ENCODE measurements at places on chromosomes 12 and 14.
A peak's percentile ranks its signal among the peaks of the same experiment; 100 is the strongest.

GRCh38 chr14:50233951-50234250, 2.5 kb upstream of the SOS2 start:
- no peak for DNase-seq

- DNase-seq, result no peak
Observed at GRCh38 chr12:11855983-11856374, 206.5 kb downstream of the ETV6 start.

DNA sequence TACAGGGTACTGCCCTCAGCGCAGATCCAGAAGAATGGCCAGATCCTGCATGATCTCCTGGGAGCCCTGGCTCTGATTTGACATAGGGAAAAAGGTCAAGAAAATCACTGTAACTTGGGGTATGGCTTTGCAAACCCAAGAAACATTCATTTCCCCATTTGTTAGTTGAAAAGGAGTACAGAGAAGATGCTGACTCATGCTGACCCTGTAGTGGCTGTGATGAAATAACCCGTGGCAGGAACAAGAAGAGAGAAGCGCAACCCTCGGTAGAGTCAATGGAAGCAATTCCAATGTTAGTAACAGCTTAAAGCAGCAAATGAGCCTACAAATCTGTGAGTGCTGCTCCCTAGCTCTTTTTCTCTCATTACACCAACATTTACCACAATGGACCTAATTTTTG, 281.6 kb upstream of the NPAS3 start:
- DNase-seq, result peak; percentile 78

- no peak for DNase-seq
Observed at GRCh38 chr14:75969126-75969525, 12.7 kb downstream of the TGFB3 start.

DNA sequence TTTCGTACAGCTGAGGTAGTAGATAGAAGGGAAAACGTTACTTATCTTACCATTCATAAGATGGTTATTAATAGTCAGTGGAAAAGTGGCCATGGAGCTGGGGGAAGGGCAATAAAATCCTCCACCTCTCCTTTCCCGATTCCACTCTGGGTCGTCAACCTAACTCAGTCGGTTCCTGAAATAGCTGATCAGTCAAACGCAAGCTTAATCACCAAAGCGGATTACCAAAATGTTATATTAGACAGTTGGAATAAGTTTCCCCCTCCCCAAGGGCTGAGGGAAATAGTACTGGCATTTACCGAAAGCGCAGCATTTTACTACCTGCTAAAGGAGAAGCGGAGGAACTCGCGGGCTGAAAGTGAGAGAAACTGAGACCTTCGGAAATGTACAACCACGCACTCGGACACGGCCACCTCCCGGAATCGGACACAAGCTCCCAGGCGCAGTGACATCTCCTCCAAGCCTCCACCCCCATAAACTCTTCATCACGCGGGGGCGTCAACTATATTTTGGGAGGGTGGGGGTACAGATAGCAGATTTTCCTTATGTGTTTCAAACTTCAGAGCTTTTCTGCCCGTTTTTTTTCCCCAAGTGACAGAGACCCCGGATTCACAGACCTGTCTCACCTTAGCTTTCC, 1.2 kb downstream of the PPM1H start:
- peak; percentile 57 for DNase-seq

GRCh38 chr12:114440270-114441038, 34.5 kb upstream of the TBX5 start:
- DNase-seq, result no peak

DNA sequence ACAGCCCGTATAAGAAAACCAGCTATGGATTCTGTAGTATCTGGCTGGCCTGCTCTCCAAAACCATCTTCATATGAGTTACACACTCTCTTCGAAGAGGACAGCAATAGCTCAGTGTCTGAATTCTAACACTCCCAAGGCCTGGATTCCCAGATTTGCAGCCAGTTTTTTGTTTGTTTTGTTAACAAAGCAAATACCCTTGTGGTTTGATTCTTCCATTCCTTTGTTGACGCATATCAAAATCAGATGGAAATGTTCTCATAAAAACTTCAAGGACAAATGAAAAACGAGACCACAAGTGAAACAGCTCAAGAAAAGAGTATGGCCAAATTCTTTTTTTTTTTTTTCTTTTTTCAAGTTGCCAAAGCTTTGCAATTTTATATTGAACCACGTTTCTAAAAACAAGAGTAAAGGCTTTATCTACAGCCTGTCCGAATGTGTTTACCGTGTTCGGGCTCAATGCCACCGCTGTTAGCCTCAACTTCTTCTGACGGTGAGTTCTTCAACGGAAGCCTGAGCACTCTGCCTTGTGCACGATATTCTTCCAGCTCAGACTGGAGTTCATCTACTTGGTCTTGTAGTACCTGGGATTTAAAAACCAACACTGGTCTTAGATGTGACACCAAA, 67.5 kb downstream of the NIN start:
- DNase-seq, result no peak

- peak; percentile 60 for DNase-seq
Observed at GRCh38 chr14:91415794-91416743, 1.6 kb downstream of the CCDC88C start.

DNA sequence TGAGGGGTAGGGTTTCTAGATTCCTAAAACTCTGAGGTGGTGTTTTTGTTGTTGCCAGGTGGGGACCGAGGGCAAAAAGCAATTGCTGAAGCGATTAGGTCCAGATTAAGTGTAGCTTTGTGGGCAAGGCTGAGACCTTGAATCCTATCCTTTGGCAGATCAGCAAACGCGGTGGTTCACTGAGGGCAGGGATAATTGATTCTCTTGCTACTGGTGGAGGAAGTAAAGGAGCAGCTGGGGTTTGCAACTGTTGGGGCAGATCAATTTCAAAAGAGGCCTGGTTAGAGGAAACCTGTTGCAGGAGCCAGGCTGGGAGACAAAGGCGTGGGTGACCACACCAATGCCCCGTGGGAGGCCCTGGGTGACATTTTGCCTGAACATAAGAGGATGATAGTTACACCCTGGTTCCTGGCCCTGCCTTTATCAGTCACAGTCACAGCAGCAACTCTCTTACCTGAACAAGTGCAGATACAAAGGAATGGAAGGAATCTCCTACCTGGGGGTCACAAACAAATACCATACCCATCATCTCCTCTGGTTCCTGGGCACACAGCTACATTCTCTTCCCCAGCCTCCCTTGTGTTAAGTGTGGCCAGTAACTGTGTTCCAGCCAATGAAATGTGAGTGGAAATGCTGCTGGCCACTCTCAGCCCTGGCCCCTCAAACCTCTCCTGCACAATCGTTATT, 43.3 kb upstream of the RASSF3 start:
- DNase-seq, result no peak

GRCh38 chr14:68131907-68132306, 312.3 kb downstream of the RAD51B start:
- DNase-seq, result no peak

DNA sequence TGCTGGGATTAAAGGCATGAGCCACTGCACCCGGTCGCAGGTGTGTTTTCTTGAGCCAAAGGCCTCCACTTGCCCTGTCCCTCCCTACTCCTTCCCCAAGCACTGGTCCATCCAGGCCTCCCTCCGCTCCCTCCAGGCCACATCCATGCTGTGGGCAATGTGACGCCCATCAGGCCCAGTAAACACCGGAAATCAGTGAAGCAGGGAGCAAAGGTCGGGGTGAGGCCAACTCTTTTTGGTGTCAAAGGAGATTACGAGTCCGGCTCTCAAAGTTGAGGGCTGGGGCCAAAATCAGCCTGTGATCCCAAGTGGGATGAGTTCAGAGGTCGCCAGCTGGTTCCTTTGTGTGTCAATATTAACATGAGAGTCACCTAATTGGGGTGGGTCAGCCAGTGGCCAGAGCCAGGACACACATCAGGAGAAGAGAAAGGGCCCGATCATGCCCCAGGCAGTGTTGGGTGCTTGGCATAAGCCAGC, 195.7 kb downstream of the RBM19 start:
- DNase-seq, result no peak

GRCh38 chr12:57893431-57894353, 47.2 kb upstream of the CTDSP2 start:
- DNase-seq, result peak; percentile 34

DNA sequence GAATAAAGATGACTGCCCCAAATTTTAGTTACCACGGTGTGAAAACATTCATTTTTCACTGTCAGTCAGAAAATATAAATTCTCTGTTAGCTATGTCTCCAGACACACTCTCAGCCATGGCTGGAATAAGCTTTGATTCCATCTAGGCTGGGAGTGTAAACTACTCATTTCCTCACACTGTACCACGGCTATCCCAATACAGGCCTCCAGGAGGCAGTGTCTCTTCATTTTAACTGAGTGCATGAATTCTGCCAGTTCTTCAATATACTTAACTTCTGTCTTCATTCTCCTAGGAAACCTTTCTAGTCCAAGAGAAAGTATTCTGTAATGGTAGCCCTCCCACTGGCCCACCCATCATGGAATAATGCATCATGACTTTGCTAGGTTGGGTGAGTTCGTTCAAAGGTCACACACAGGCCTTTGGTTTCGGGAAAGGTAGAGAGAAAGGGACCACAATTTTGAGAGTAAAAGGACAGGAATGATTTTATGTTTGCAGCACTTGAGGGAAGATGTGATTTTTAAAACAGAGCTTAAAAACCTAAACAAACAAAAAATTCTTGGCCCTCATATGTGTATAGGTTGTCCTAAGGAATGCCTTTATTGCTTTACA, 381.1 kb downstream of the SEC23A start:
- DNase-seq, result peak; percentile 78

DNA sequence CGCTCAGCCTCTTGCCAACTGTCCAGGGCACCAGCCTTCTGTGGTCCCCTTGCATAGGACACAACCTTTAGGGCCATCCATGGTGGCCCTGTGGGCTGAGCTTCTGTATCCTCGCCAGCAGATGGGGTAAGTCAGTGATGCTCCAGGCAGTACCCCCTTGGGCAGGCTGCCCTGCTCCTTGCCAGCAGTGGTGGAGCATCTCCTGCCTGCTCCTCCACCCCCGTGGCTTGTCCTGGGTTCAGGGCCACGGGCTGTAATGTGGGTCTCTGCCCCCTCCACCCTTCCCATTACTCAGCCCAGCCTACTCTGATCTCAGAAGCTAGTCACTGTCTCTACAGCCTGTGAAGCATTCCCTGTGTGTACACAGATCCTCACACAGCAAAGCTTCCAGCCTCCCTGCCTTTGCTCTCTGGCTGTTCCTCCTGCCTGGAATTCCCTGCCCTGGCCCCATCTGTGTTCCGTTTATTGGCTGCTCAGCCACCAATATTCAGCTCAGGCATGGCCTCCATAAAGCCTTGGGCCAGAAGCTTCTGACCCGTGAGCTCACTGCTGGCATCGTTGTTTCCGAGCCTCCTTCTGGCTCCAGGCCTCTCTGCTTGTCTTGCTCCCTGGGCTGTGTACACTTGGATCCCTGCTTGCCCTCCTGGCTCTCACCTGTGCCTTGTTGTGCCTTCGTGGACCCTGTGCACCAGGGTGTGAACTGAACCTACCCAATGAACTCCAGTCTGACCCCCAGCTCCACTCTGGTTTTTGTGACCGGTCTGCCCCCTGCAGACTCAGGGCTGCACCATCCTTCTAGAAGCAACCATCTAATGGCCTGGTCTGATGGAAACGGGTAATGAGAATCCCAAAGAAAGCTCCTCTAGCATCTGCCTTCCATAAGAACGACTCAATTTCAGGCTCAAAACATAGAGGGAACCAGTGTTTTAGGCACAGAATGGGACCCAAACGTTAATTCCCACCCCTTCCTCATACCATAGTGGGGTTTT, 177.0 kb upstream of the PRMT8 start:
- peak; percentile 27 for DNase-seq

DNA sequence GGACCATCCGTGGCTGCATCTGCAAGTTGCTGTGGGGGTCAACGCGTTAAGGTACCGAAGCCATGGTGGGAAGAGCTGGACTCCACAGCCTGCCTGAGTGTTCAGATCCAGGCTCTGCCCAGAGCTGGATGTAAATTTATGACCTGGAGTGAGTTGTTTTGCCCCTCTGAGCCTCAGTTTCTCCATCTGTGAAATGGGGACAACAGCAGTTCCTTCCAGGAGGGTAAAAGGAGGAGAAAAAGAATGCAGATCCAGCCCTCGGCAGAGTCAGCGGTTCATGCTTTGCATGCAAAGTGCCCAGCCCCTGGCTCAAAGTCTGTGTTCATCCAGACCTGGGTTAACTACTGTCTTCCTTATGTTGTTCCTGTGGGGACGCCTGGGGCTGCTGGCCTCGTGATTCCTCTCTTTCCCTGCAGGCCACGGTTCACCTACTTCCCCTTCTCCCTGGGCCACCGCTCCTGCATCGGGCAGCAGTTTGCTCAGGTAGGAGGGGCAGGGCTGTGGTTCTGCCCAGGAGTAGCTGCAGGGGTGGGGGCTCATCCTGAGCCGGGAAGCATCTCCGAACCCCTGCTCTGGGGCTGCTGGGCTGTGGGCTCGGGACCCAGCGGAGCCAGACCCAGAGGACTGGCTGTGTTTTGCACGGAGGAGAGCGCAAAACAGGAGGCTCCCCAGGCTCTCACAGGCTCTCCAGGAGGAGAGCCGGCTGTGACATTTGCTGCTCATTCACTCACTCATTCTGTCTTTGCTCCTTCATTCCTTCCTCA, 41.9 kb downstream of the CYP46A1 start:
- DNase-seq, result no peak

DNA sequence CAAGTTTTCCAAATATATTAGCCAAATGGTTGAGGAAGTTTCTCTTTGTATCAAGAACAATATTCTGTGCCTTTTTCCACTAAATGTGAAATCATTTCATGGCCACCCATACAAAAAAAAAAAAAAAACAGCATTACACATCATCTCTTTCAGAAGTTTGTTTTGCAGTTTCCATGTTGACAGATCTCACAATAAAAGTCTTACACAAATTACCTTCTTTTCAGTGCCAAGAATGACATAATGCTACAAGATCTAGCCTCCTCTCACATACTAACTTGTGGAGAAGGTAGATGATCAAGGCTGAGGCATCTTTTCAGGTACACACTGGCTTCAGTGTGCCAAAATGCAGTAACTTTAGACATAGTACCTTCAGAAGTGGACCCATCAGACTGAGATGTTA, 35.3 kb downstream of the PRKD1 start:
- DNase-seq, result no peak

GRCh38 chr12:103442822-103443221, 52.9 kb downstream of the C12orf42 start:
- peak; percentile 34 for DNase-seq

DNA sequence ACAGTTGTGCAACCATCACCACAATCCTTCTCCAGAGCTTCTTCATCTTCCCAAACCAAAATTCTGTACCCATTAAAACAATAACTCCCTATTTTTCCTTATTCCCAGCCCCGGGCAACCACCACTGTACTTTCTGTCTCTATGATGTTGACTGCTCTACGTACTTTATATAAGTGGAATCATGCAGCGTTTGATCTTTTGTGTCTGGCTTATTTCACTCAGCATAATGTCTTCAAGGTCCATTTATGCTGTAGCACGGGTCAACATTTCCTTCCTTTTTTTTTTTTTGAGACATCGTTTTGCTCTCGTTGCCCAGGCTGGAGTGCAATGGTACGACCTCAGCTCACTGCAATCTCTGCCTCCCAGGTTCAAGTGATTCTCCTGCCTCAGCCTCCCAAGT, 162.7 kb upstream of the GSC start:
- no peak for DNase-seq

- peak; percentile 50 for DNase-seq
Observed at GRCh38 chr12:31574803-31575575, 15.9 kb downstream of the DENND5B start.

GRCh38 chr14:51441001-51441400, 201.0 kb downstream of the TMX1 start:
- DNase-seq, result no peak

GRCh38 chr14:90510159-90510558, 113.3 kb downstream of the CALM1 start:
- DNase-seq, result no peak
